ENCODE measurements at places on chromosomes 5 and 9. TPM values are rescaled to one million over a fixed set of nuclear protein-coding genes. Genes with fewer than 3 reads are reported as not detected.

- DNase-seq: no peak
Observed at GRCh38 chr9:27385606-27386322, 88.8 kb upstream of the EQTN start.

AMBP gene
- total RNA-seq: not detected

- no peak for DNase-seq
Observed at GRCh38 chr9:2208991-2209390, 193.8 kb downstream of the SMARCA2 start.

CTXN3 gene
- total RNA-seq: not detected

GRCh38 chr5:141360685-141361084 lies 891 bp downstream of the PCDHGB2 start:
- DNase-seq: no peak

- peak; percentile 73 for DNase-seq
Observed at GRCh38 chr5:15587916-15588315, 87.9 kb downstream of the FBXL7 start.

DNA sequence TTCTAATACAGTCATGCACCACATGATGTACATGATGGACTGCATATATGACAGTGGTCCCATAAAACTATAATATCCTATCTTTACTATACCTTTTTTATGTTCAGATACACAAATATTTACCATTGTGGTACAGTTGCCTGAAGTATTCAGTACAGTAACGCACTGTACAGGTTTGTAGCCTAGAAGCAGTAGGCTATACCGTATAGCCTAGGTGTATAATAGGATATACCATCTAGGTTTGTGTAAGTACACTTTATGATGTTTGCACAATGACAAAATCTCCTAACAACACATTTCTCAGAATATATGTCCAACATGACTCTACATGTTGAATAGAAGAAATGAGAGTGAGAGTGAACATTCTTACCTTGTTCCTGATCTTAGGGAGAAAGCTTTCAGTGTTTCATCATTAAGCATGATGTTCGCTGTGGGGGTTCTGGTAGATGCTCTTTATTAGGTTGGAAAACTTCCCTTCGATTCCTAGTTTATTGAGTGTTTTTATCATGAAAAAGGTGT lies 31.8 kb downstream of the AMBP start:
- no peak for DNase-seq

GRCh38 chr5:145855763-145856267 lies 17.0 kb downstream of the GRXCR2 start:
- DNase-seq: no peak

PCDHB16 gene
- total RNA-seq: under 0.01 TPM

MEGF9 gene
- total RNA-seq: 5.5 TPM

GRCh38 chr9:91905991-91906469 lies 44.0 kb downstream of the ROR2 start:
- DNase-seq: peak; percentile 66

GRCh38 chr5:103428923-103429322 lies 133.7 kb downstream of the NUDT12 start:
- DNase-seq: no peak

DNA sequence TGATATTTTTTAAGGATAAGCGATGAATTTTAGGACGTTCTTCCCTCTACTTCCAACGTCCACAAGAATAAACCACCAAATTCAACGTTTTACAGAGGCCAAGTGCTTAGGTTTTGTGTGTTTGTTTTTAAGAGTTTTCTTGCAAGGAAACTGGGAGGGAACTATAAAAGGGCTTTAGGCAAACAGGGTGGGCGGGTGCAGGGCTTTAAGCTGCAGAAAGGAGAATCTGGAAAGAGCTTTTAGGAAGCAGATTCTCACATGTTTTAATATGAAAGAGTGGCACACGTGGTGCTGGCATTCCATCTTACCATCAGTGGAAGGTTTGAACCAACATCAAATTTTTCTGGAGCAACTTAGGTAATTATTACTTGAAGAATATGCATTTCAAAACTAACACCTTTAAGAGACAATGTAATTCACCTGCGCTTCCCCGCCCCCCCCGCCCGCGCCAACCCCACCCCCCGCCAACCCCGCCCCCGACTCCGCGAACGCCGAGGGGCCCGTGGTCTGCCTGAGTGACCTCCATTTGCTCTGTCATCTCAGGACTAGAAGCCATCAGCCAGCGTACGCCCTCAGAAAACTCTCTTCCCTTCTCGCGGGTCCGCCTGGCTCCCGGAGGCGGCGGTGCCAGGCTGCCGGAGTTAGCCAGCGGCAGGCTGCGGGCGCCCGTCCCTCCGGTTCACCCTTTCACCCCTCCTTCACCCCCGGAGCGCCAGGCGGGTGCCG lies 911 bp upstream of the PIK3R1 start:
- no peak for DNase-seq

GRCh38 chr5:75716715-75717081 lies 539 bp downstream of the POC5 start:
- DNase-seq: no peak

- DNase-seq: no peak
Observed at GRCh38 chr9:122179054-122179689, 19.5 kb downstream of the MORN5 start.

DNA sequence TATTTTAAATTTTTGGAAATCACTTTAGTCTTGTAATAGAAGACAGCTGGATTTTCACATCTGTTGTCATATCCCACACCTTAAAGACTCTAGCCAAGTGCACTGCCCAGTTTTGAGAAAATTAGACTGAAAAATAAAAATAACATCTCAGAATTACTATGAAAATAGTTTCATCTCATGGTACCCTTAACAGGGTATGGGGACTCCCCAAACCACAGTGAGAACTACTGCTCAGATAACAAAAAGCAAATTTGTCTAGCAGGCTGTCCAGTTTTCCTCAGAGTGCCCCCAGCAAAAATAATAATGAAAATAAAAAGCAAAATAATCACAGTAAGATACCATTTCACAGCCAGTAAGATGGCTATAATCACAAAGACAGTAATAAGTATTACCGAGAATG lies 6.5 kb downstream of the UBQLN1 start:
- no peak for DNase-seq

PCDHB6 gene
- under 0.01 TPM for total RNA-seq

VCAN gene
- total RNA-seq: 490 TPM

DNA sequence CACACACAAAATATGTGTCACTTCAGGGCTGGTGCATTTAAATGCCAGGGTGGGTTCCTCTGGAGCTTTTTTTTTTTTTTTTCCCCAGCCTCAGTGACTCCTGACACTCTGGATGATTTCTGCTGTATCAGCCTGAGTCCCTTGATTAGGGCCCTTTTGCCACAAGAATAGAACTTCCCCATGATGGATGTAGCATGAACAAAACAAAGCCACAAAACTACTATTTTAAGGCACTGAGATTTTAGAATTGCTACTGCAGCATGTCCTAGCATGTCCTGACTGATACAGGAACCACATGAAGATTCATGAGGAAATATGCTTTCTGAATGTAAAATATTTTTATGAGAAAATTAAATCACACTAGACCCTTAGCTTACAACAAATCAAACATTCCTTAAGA lies 13.9 kb upstream of the ADGRD2 start:
- DNase-seq: no peak

GRCh38 chr5:124139477-124139876 lies 607.0 kb downstream of the ZNF608 start:
- DNase-seq: no peak

- no peak for DNase-seq
Observed at GRCh38 chr5:52077941-52078815, 694.9 kb downstream of the ISL1 start.

PCDHB11 gene
- not detected for total RNA-seq

OR2K2 gene
- total RNA-seq: not detected

DNA sequence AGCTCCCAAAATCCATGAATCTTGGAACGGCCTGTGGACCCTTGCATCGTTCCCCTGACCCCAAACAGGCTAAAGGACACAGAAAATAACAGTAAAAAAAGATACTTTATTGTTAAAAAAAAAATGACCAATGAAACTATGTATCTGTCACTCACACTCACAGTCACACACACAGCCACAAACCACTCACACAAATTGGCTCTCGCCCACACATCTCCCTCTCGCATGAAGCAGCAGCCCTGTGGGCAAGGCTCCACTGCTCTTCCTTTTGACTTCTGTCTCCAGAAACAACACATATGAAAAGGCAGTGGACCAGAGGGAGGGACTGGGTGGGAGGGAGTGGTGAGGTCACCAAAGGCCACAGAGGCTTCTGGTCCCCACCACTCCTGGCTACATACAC lies 56.6 kb downstream of the SLC36A1 start:
- no peak for DNase-seq

DNA sequence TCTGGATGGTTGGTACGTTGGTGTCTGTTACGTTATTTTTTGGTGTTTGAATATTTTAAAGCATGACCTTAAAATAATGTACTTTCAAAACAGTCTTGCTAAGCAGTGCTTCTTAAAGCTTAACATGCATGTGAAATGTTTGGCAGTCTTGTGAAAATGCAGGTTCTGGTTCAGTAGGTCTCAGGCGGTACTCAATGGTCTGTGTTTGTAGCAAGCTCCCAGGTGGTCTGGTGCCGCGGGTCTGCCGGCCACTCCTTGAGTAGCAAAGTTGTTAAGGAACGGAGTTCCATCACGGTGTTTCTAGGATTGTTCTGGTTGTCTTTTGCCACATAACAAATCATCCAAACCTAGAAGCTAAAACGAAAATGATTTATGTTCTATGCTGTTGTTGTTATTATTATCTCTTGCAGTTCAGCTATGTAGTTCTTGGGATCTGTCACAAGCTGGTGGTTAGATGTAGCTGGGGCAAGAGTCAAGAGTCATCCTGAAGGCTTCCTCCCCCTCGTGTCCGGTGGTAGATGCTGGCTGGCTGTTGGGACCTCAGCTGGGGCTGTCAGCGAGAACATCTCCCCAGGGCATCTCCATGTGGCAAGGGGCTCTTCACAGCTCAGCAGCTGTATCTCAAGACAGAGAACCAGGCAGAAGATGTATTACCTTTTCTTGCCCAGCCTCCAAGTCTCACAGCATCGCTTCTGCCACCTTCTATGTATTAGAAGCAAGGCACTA lies 186.8 kb downstream of the PALM2AKAP2 start:
- DNase-seq: no peak

- DNase-seq: no peak
Observed at GRCh38 chr5:10453545-10453944, 11.9 kb downstream of the ROPN1L start.

GRCh38 chr5:124352312-124352711 lies 394.1 kb downstream of the ZNF608 start:
- DNase-seq: no peak

DNA sequence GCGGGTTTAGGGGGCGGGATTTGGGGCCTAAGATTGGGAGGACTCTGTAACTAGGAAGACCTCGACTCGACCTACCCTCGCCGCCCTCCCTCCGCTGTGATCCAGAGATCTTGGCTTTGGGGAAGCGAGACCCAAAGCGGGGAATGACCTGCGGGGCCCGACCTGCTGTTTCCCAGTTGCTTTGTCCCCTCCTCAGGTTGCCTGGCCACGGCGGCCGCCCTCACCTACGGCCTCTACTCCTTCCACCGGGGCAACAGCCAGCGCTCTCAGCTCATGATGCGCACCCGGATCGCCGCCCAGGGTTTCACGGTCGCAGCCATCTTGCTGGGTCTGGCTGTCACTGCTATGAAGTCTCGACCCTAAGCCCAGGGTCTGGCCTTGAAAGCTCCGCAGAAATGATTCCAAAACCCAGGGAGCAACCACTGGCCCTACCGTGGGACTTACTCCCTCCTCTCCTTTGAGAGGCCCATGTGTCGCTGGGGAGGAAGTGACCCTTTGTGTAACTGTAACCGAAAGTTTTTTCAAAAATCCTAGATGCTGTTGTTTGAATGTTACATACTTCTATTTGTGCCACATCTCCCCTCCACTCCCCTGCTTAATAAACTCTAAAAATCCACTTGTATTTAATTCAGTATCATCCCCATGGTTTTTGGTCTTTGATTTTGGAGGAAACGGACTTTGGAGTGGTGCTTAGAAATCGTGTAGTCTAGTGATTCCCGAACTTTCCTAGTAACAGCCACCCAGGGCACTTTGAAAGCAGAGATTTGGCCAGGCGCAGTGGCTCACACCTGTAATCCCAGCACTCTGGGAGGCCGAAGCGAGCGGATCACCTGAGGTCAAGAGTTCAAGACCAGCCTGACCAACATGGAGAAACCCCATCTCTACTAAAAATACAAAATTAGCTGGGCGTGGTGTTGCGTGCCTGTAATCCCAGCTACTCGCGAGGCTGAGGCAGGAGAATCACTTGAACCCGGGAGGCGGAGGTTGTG lies 878 bp downstream of the HIGD2A start:
- no peak for DNase-seq

- no peak for DNase-seq
Observed at GRCh38 chr9:75369989-75370388, 281.7 kb downstream of the OSTF1 start.

GRCh38 chr9:33246269-33246860 lies 6.4 kb downstream of the SPINK4 start:
- no peak for DNase-seq

GALNT12 gene
- total RNA-seq: 4.5 TPM

- DNase-seq: no peak
Observed at GRCh38 chr5:138760448-138761110, 7.4 kb downstream of the CTNNA1 start.

DNA sequence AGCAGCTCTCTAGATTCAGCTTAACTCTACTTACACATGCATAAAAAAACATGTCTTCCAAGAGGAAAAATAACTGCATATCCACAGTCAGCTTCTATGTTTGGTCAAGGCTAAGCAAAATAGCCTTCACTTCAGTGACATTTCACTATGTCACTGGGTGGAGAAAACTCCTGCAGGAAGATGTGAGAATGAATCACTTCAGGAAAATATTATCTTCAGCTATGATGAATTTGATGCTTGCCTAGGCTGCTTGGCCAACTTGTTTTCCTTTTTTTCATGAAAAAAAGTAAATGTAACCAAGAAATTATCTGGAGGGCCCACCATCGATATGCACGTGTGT lies 143.0 kb upstream of the ZNF608 start:
- no peak for DNase-seq

CNTLN gene
- 11.3 TPM for total RNA-seq

ISL1 gene
- total RNA-seq: not detected

GRCh38 chr5:10768328-10768899 lies 7.4 kb upstream of the DAP start:
- DNase-seq: no peak

PCDHGB2 gene
- 2.3 TPM for total RNA-seq

GRIA1 gene
- 22.5 TPM for total RNA-seq

GLT6D1 gene
- not detected for total RNA-seq

- DNase-seq: peak; percentile 91
Observed at GRCh38 chr9:129412814-129413536, 207.9 kb downstream of the C9orf50 start.

RNF208 gene
- total RNA-seq: not detected

GRCh38 chr5:160555971-160556631 lies 134.4 kb downstream of the PTTG1 start:
- DNase-seq: no peak

GRCh38 chr9:18516965-18517364 lies 43.0 kb downstream of the ADAMTSL1 start:
- no peak for DNase-seq

CAMK2A gene
- total RNA-seq: 1.3 TPM
